ENCODE measurements at places on chromosomes 1 and 21.

- no peak for DNase-seq
Measured at GRCh38 chr1:173095632-173096031, 44.9 kb upstream of the TNFSF18 start.

GRCh38 chr1:147784941-147785340 lies 24.5 kb upstream of the GJA5 start:
- DNase-seq: no peak

GRCh38 chr1:24318615-24319311 lies 394 bp upstream of the GRHL3 start:
- DNase-seq: no peak

GRCh38 chr1:178938959-178939317 lies 68.1 kb upstream of the ANGPTL1 start:
- peak; percentile 95 for DNase-seq

DNA sequence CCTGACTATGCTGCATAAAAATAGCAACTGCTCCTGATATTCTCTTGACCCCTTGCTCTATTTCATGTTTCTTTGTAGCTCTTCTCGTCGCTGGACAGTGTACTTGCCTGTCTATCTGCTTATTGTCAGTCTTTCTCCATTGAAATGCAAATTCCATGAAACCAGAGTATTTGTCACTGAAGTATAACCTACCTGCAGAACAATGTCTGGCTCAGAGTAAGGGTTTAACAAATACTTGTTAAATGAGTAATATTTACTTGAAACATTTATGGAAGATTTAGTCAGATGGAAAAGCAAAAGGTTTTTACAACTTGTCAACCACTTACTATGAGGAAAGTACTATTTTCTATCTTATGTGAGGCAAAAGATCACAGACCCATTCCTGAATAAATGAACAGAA lies 19.9 kb upstream of the ERICH3 start:
- no peak for DNase-seq

- no peak for DNase-seq
Measured at GRCh38 chr1:111620441-111620971, 917 bp downstream of the RAP1A start.

GRCh38 chr1:25706146-25707089 lies 89.8 kb downstream of the MAN1C1 start:
- no peak for DNase-seq
